B cell (primary cell): ENCODE measurements at places on chromosomes 2 and 18.

DNA sequence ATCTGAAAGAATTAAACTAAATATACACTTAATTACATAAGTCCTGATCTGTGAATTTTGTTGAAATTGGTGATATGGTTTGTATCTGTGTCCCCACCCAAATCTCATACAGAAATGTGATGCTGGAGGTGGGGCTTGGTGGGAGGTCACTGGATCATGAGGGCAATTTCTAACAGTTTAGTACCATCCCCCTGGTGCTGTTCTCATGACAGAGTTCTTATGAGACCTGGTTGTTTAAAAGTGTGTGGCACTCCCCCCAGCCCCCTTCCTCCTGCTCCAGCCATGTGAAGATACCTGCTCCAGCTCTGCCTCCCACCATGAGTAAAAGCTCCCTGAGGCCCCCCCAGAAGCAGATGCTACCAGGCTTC, 18.7 kb downstream of the FEZ2 start:
- no peak for DNase-seq
- no peak overlapping the region for H3K27ac ChIP-seq
- no peaks in the 10 kb centered on the region for H3K27me3 ChIP-seq
- peaks cover 4% of the 10 kb centered on the region for H3K36me3 ChIP-seq
- H3K4me3 ChIP-seq = no peak overlapping the region

GRCh38 chr2:147325990-147326389, 518.8 kb upstream of the ACVR2A start:
- H3K27me3 ChIP-seq = no peaks in the 10 kb centered on the region
- no peaks in the 10 kb centered on the region for H3K4me1 ChIP-seq
- H3K27ac ChIP-seq = no peak overlapping the region
- no peak for DNase-seq

DNA sequence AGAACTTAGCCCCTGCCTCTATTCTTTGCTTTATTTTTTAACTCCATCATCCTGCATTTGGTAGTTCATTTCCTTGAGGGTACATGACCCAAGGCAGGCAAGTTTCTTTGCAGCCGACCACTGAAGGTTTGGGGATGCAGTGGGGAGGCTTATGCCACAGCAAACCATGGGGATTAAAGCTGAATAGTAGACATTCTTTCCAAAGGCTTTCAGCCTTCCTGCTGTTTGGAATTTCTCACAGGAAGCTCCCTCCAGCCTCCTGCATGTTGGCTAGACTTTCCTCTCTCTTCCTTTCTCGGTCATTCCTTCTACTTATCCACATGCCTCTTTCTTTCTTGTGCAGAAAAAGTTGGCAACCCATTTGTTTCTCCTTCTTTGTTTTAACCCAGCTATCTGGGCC, 77.3 kb downstream of the SOCS6 start:
- no peak for DNase-seq
- no peak overlapping the region for H3K27ac ChIP-seq
- H3K4me3 ChIP-seq = no peak overlapping the region
- no peaks in the 10 kb centered on the region for H3K4me1 ChIP-seq
- no peaks in the 10 kb centered on the region for H3K36me3 ChIP-seq
- H3K27me3 ChIP-seq = no peaks in the 10 kb centered on the region

- no peaks in the 10 kb centered on the region for H3K36me3 ChIP-seq
- no peaks in the 10 kb centered on the region for H3K4me1 ChIP-seq
- H3K4me3 ChIP-seq = no peak overlapping the region
- no peak overlapping the region for H3K27ac ChIP-seq
- no peak for DNase-seq
- H3K27me3 ChIP-seq = no peaks in the 10 kb centered on the region
Measured at GRCh38 chr18:40096675-40097074, 1858.4 kb upstream of the PIK3C3 start.

DNA sequence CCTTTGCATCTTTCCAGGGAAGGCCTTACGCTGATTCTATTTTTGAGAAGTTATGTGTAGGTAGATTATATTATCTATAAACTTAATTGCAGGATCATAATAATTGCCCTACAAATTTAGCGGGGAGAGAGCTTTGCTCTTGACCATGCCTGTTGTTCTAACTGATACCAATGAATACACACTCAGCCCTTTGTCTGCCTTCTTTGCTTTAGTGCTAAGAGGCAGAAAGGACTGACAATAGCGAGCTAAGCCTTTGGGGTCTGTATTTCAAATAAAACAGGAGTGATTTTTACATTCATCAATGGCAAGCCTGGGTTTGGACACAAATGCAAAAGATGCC, 115.3 kb upstream of the STON1 start:
- H3K27ac ChIP-seq = no peak overlapping the region
- no peak for DNase-seq
- H3K27me3 ChIP-seq = no peaks in the 10 kb centered on the region
- H3K36me3 ChIP-seq = no peaks in the 10 kb centered on the region
- peaks cover 15% of the 10 kb centered on the region for H3K4me1 ChIP-seq

- no peak for DNase-seq
- no peaks in the 10 kb centered on the region for H3K36me3 ChIP-seq
- no peak overlapping the region for H3K27ac ChIP-seq
- H3K27me3 ChIP-seq = peaks cover 3% of the 10 kb centered on the region
- H3K4me1 ChIP-seq = no peaks in the 10 kb centered on the region
Measured at GRCh38 chr18:22320771-22321170, 96.9 kb downstream of the CTAGE1 start.

GRCh38 chr18:32383050-32383819, 87.4 kb downstream of the GAREM1 start:
- H3K4me1 ChIP-seq = no peaks in the 10 kb centered on the region
- no peak overlapping the region for H3K27ac ChIP-seq
- H3K27me3 ChIP-seq = no peaks in the 10 kb centered on the region
- no peak for DNase-seq
- no peak overlapping the region for H3K4me3 ChIP-seq

- DNase-seq = no peak
- H3K36me3 ChIP-seq = peaks cover 19% of the 10 kb centered on the region
- H3K4me1 ChIP-seq = peaks cover 49% of the 10 kb centered on the region
- no peaks in the 10 kb centered on the region for H3K27me3 ChIP-seq
- H3K4me3 ChIP-seq = no peak overlapping the region
Measured at GRCh38 chr2:85854897-85855296, 33.9 kb downstream of the ST3GAL5 start.

DNA sequence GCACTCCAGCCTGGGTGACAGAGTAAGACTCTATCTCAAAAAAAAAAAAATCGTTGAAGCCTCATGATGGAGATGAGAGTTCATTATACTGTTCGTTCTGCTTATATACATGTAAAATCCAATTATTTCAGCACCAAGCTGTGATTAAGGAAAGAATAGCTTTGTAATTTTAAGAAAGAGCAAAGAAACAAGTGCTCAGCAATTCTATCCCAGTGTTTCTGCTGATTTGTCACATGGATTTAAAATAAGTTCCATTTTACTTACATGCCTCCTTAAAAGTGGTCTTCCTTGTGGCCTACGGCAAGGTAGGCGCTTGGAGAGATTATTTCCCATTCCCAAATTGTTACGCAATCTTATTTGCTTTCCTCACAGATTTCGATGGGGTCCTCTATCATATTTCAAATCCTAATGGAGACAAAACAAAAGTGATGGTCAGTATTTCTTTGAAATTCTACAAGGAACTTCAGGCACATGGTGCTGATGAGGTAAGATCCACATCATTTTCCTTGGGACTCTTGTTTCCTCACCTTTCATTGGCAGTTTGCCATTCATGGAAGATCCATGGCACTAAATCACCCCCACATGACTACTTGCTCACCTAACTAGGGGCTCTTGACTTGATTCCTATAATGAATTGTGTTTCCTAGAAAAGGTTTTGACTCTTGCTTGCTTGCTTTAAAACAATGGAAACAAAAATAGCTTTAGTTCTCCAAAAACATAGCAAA, 11.5 kb downstream of the ARPC2 start:
- H3K4me1 ChIP-seq = peaks cover 52% of the 10 kb centered on the region
- H3K36me3 ChIP-seq = peaks cover 86% of the 10 kb centered on the region

GRCh38 chr2:230209422-230210051, 10.2 kb downstream of the SP110 start:
- H3K27me3 ChIP-seq = no peaks in the 10 kb centered on the region
- H3K36me3 ChIP-seq = peaks cover 10% of the 10 kb centered on the region
- peak overlapping the region; percentile 35 for H3K4me3 ChIP-seq

- DNase-seq = no peak
- no peak overlapping the region for H3K27ac ChIP-seq
- no peaks in the 10 kb centered on the region for H3K36me3 ChIP-seq
- H3K4me3 ChIP-seq = no peak overlapping the region
- no peaks in the 10 kb centered on the region for H3K27me3 ChIP-seq
- H3K4me1 ChIP-seq = no peaks in the 10 kb centered on the region
Measured at GRCh38 chr2:222133897-222134296, 164.9 kb downstream of the PAX3 start.

DNA sequence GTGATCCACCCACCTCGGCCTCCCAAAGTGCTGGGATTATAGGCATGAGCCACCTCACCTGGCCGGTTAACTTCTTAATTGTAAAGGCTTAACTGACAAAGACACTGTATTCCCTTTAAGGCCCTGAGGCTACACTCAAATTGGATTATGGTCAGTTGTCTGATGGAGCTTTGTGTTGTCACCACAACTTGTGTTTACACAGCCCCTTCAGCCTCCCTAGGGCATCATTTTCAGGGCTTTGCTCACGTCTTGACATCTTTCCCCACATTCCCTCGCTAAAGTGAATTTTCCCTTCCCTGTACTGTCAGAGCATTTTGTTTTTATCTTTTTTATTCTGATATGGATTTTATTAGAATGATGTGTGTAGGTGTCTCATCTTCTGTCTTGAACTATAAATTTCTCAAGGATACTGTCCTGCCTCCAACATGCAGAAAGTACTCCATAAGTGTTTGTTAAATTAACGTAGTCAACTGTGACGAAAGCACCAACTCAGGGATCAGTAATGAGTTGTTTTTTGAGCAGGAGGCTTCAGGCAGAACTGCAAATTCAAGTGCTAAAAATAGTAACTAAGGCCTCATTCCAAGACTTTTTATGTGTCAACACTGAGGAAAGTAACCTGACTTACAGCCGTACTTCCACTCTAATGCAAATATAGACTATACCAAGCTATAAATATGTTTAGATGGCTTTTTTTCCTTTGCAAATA, 77.1 kb upstream of the NARS1 start:
- no peaks in the 10 kb centered on the region for H3K4me1 ChIP-seq
- no peak for DNase-seq
- no peak overlapping the region for H3K27ac ChIP-seq

DNA sequence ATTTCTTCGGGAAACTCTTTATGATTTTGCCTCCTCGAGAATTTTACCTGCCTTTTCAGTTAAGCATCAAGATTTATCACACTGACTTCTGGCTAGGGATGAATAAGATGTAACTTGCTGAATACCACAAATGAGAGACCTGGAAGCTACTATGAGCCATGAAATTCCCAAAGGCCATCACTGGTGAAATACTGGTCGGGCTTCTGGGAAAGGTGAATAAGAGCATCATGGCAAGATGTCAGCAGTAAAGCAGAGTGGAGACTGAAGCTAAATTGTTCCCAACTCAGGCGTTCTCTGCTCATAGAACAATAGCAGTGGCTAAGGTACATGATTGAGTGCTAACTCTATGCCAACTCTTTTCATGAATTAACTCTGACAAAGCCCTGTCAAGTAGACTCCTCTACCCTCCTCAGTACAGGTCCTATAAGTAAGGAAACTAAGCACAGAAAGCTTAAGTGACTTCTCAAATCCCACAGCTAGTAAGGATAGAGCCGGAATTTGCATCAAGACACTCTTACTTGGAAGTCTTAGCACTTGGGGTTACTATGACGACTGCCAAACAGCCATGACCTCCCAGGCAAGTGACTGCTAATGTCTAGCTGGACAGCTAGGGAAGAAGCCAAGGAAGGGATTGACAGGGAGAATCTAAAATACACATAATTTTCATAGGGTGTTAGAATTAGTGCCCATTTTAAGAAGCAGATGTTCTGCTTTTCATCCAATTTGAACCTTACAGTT, 22.7 kb upstream of the DSC3 start:
- H3K4me3 ChIP-seq = no peak overlapping the region
- H3K27ac ChIP-seq = no peak overlapping the region
- no peak for DNase-seq

- H3K27me3 ChIP-seq = no peaks in the 10 kb centered on the region
- H3K27ac ChIP-seq = no peak overlapping the region
- H3K36me3 ChIP-seq = no peaks in the 10 kb centered on the region
- DNase-seq = no peak
- no peaks in the 10 kb centered on the region for H3K4me1 ChIP-seq
Measured at GRCh38 chr18:9249254-9249653, 85.3 kb upstream of the TWSG1 start.

GRCh38 chr2:38748391-38748790, 2.8 kb downstream of the SRSF7 start:
- DNase-seq = no peak
- no peak overlapping the region for H3K27ac ChIP-seq
- H3K36me3 ChIP-seq = peaks cover 65% of the 10 kb centered on the region
- no peaks in the 10 kb centered on the region for H3K27me3 ChIP-seq

GRCh38 chr18:48583573-48583972, 44.7 kb downstream of the CTIF start:
- DNase-seq = no peak
- no peak overlapping the region for H3K4me3 ChIP-seq
- no peaks in the 10 kb centered on the region for H3K36me3 ChIP-seq
- no peaks in the 10 kb centered on the region for H3K4me1 ChIP-seq

DNA sequence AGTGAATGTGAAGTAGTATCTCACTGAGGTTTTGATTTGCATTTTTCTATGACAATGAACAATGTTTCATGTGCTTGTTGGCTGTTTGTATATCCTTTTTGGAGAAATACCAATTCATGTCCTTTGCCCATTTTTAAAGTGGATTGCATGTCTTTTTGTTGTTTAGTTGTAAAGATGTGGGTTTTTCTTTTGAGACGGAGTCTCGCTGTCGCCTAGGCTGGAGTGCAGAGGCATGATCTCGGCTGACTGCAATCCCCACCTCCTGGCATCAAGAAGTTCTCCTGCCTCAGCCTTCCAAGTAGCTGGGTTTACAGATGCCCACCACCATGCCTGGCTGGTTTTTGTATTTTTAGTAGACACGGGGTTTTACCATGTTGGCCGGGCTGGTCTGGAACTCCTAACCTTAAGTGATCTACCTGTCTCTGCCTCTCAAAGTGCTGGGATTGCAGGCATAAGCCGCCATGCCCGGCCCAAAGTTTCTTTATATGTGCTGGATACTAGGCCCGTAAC, 236.7 kb downstream of the MYCN start:
- H3K36me3 ChIP-seq = no peaks in the 10 kb centered on the region
- no peak overlapping the region for H3K27ac ChIP-seq
- no peaks in the 10 kb centered on the region for H3K4me1 ChIP-seq
- no peak overlapping the region for H3K4me3 ChIP-seq
- DNase-seq = no peak

DNA sequence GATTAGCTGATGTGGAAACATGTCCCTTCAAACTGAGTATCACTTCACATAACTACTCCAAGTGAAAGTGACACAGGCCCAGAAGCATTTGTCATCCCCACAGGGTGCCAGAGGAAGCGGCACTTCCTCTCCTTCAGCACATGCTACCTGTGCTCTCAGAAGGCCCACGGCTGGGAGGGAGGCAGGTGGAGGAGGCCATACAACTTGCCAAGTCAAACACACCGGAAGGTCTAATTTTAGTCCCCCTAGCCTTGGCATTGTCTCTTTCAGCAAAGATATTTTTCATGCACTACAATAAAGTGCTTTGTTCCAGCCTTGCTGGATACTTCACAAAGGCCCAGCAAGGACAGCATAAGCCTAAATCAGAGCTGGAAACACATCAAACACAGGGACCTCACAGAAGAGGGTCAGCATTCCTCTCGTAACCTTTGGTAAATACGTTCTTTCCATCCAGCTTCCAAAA, 38.0 kb downstream of the VSNL1 start:
- DNase-seq = no peak
- no peaks in the 10 kb centered on the region for H3K36me3 ChIP-seq
- H3K4me3 ChIP-seq = no peak overlapping the region
- H3K27ac ChIP-seq = no peak overlapping the region

- H3K36me3 ChIP-seq = no peaks in the 10 kb centered on the region
- no peaks in the 10 kb centered on the region for H3K27me3 ChIP-seq
- no peak for DNase-seq
Measured at GRCh38 chr2:212811921-212812320, 273.3 kb upstream of the ERBB4 start.
